MG63 (cell line): ENCODE measurements at places on chromosomes 3 and 15. TPM values are rescaled to one million over a fixed set of nuclear protein-coding genes. Genes with fewer than 3 reads are reported as not detected.

The IMPG2 gene
- under 0.01 and 0.89 TPM in 2 replicates for total RNA-seq

GRCh38 chr15:77004189-77004588 is 9.3 kb downstream of the PSTPIP1 start:
- DNase-seq = no peak

The UNC13C gene
- not detected in 2 replicates for total RNA-seq

The RTP3 gene
- not detected in 2 replicates for total RNA-seq

GRCh38 chr3:13019243-13020095 is 53.8 kb downstream of the IQSEC1 start:
- peak; percentile 83 for DNase-seq

DNA sequence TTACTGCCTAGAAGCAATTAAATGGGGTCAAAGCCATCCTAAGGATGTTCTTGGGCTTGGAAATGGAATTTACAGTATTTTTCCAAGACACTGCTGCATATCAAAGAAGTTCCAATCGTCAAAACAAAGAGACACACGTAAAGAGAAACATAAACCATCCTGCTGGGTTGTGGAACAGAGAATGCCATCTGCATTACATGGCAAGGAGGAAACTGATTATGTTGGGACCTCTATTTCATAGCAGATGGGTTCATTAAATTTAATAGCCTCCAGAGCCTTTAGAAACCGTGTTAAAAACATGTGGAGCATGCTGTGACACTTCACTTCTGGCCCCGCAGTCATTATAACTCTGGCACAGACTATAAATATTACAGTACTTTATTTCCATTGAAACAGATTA is 154.6 kb downstream of the LRTM1 start:
- DNase-seq = no peak
